Thymus (tissue), 14 donors: ENCODE measurements at places on chromosomes 11 and 22.

GRCh38 chr11:18934195-18934814 is 4.9 kb downstream of the MRGPRX1 start:
- no peak for DNase-seq

DNA sequence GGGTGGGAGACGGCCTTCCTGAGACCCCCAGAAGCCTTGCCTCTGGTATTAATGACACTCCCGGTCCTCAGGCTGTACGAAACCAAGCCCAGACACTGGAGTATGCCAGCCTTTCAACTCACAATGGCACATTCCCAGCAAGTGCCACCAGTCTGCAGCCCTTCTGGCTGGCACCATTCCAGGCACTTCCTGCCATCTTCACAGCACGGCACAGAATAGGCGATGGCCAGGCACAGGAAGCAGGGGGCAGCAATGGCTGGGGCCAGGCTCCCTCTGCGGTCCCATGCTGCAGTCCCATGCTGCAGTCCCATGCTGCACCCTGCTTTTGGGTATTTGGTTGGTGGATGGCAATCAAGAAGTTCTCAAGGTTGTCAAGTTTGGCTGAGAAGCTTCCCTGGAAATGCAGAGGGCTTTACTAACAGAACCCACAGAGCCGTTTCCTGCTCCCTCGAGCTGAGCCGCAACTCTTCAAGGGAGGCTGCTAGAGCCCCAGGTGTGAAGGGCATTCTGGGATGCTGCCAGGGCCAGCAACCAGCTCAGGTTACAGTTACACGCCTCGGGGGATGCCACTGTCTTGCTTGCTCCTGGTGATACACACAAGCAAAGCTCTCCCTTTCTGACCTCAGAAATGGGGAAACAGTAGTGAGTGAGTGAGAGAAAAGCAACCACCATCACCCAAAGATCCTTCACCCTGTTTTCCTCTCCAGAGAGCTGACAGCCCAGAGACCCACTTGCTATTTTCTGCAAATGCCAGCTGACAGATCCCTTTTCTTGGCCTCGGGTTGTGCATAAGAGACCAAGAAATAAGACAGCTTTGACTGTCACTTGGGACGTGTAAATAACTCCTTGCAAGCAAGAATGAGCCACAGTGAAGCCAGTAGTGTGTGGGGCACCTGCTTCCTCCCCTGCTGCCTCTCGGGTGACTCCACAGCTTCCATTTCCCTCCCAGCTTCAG is 23.9 kb downstream of the LRFN4 start:
- DNase-seq: peak; percentile 18

DNA sequence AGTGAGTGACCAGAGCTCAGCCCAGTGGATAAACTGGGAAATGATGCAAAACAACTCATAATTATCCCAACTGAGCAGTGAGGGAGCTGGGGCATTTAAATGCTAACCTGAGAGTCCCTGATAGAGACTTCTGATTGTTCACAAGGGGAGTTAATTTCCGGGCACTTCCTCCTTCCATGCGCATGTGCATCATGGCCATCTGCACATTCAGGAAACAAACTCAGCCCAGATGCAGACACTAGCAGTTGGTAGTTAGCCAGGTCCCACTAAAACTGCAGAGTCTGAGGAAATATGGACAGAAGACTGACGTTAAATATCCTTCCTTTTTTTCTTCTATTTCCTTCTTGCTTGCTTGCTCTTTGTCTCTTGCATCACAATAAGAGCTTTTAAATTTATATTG is 852.1 kb upstream of the LRRC4C start:
- no peak for DNase-seq

DNA sequence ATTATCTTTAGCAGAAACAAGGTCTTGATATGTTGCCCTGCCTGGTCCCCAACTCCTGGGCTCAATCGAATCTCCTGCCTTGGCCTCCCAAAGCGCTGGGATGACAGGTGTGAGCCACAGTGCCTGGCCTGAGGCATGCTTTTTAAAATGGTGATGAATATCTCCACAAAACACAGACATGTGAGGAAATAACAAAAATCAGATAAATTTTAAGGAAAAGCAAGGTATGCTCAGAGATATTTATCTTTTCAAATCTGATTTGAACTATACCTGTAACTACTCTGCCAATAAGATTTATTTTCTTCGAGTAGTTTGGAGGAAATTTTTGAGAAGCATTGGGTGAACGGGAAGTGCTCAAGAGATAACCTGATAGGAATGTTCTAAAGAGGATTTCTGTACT is 35.9 kb upstream of the MMP20 start:
- no peak for DNase-seq

DNA sequence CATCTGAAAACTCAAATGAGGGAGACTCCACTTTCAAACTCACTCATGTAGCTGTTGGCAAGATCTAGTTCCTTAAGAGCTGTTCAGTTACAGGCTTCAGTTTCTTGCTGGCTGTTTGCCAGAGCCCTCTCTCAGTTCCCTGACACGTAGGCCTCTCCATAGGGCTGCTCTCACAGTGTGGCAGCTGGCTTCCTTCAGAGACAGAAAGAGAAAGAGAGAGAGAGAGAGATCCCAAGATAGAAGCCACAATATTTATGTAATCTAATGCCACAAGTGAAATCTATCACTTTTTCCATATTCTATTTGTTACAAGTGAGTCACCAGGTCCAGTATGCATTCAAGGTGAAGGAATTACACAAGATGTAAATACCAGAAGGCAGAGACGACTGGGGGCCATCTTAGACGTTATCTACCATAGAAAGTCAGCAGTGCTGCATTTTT is 168.8 kb downstream of the RCN1 start:
- peak; percentile 2 for DNase-seq

- DNase-seq: no peak
These were observed 588.4 kb downstream of the OPCML start for GRCh38 chr11:132943706-132944568.

DNA sequence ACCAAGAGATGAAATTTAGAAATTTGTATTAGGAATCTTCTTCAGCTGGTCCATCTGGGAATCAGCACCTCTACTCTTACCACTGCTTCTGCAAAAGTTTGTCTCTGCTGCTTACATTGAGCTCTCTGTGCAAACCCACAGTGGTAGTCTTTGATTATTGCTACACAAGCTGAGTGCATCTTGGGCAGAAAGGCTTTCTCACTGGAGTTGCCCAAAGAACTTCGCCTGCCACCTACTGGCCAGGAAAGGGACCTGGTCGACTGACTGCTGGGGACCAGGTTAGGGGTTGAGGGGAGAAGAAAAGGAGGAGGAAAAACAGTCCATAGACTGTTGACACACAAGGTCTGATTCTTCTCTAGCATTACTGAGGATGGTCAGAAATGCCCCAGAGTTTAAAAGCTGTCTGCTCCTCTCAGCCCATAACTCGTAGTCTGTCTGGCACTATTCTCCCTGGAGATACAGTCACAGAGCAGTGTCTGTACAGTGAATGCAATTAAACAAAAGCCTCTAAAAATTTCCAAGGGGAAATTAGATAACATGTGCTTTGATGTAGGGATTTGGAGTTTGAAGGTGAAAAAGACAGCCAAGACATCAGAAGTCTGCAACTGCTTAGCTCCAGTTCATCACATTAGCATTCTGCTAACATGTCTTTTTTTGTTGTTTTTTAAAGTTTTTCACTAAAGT is 215.0 kb upstream of the CTSC start:
- DNase-seq: peak; percentile 33

- DNase-seq: no peak
These were observed 5.2 kb downstream of the IGSF9B start for GRCh38 chr11:133951327-133952198.

- DNase-seq: no peak
These were observed 96.8 kb downstream of the ALX4 start for GRCh38 chr11:44213148-44213547.

DNA sequence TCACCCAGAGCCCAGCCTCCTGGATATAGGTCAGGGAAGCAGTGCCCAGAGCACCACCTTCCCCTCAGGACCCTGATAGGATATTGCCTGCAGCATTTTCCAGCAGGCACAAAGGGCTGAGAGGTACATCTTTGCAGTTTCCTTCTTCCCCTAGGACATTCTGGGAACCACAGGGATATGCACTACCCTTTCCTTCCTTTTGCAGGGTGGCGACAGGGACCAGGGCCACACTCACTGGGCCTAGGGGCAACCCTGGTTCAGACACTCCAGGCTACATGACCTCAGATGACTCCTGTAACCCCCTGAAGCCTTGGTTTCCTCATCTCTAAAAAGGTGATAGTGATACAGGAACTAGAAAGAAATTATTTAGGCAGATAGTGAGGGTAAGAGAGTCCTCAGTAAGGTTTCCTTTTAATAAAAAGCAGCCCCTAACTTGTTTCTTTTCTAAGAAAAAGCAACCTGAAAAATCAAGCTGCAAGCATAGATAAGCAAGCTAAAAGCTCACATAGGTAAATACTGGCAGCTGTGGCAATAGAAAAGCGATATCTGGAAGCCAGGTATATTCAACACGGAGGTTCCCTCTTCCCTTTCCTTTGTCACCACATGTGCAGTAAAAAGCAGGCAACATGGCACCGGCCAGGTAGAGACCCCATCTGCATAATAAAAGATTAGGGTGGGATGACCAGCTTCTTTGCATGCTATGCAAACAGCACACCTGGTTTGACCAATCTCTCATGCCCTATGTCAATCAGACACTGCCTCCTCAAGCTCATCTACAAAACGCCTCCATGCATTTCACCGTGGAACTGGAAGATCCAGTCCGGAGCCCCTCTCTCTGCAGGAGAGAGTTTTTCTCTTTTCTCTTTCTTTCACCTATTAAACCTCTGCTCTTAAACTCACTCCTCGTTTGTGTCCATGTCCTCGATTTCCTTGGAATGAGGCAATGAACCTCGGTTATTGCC is 13.2 kb upstream of the MRGPRX2 start:
- DNase-seq: no peak

DNA sequence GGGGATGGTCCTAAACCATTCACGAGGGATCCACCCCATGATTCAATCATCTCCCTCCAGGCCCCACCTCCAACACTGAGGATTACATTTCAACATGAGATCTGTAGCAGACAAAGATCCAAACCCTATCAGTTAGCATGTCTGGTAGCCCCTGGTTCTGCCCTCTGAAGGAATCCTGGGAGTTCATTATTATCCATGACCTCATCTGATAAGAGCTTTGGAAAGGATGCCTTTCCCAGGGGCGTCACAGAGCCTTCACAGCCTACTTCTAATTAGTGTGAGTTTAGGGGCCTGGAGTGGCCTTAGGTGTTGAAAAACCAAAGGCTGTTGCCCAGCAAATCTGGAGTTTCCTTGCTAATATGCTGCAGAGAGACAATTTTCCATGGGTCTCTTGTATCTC is 8.6 kb upstream of the EIF3M start:
- DNase-seq: no peak

DNA sequence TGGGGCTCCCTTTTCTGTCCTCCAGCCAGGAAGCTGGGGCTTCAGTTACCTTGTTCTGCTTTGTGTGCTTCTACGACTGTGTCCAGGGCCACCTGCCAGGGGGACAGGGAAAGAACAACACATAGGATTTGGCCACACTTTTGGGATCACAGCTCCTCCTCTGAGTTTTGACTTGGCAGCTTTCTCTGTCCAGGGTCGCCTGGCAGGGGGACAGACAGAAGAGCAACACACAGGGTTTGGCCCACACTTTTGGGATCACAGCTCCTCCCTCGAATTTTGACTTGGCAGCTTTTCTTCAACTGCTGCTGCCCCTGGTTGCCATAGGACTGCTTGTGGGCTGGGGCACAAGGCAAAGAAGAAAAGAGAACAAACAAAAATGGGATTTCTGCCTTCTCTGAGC is 19.1 kb downstream of the INCENP start:
- no peak for DNase-seq

- no peak for DNase-seq
These were observed 141.4 kb downstream of the NTM start for GRCh38 chr11:131511794-131512193.

- DNase-seq: no peak
These were observed 40.4 kb downstream of the USP35 start for GRCh38 chr11:78229106-78229505.
